Activated CD8-positive, alpha-beta memory T cell treated with anti-CD3 and anti-CD28 coated beads, Interleukin-2, amount 50 U/mL, for 48 hours (primary cell): ENCODE measurements at places on chromosomes 1 and 21.
A peak's percentile ranks its signal among the peaks of the same experiment; 100 is the strongest.

- DNase-seq = no peak
These were observed 10.2 kb downstream of the SPSB1 start for GRCh38 chr1:9302745-9303524.

DNA sequence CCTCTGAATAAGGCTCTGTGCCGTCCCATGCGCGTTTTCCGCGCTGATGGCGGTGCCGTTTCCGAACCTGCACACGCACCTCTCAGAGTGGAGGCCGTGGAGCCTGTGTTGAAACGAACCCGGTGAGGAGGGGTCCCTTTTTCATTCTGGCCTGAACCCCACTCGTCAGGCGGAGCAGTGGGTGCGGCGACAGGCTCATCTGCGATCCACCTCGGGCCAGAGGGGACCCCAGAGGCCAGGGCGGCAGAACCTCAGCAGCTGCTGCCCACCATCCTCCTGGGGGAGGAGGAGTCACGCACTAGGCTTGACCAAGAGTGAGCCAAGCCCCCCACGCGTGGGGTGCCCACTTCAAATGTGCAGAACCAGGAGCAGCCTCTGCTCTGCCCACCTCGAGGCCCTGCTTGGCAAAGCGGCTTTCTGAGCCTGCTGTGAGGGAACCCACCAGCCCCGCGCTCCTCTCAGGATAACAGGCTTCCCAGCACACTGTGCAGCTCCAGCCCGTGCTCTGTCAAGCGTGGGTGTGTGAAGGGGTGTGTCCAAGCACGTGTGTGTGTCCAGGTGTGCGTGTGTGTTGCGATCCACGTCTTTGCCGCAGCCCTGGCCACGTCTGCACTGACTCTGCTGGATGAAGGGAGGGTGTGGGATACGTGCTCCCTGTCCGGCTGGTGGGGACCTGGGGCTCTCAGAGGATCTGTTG lies 6.8 kb downstream of the PRDM16 start:
- no peak for DNase-seq

DNA sequence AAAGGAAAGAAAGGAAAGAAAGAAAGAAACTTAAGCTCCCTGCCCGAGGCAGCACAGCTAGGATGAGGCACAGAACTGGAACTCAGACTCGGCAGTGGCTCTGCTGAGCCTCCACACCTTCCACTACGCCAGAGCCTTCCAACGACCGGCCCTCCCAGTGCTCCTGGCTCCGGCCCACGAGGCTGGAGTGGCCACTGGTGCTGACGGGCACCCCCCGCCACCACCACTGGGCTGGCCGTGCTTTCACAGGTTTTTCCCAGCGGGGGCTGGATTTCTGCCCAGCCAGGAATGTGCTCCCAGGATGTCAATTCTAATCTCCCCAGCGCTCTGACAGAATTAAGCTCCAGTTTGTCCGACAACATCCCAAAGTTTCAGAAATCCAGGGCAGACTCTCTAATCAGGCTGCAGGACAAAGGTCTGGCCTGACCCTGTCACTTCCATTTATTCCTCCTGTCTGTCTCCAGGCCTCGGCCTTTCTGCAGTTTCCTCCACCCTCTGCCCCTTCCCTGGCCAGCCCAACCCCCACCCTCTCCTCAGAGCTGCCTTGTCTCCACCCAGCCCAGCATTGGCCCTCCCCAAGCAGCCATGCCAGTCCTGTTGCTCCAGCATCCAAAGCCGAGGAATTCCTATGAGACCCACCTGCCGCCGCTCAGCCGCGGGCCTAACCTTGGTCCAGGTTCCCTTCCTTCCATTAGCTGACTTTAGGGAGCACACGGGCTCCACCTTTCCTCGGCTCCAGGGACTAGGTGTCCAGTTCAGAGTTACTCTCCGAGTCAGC lies 81.9 kb downstream of the CASZ1 start:
- DNase-seq = no peak

- DNase-seq = no peak
These were observed 3.3 kb upstream of the B4GALT3 start for GRCh38 chr1:161180639-161181038.

DNA sequence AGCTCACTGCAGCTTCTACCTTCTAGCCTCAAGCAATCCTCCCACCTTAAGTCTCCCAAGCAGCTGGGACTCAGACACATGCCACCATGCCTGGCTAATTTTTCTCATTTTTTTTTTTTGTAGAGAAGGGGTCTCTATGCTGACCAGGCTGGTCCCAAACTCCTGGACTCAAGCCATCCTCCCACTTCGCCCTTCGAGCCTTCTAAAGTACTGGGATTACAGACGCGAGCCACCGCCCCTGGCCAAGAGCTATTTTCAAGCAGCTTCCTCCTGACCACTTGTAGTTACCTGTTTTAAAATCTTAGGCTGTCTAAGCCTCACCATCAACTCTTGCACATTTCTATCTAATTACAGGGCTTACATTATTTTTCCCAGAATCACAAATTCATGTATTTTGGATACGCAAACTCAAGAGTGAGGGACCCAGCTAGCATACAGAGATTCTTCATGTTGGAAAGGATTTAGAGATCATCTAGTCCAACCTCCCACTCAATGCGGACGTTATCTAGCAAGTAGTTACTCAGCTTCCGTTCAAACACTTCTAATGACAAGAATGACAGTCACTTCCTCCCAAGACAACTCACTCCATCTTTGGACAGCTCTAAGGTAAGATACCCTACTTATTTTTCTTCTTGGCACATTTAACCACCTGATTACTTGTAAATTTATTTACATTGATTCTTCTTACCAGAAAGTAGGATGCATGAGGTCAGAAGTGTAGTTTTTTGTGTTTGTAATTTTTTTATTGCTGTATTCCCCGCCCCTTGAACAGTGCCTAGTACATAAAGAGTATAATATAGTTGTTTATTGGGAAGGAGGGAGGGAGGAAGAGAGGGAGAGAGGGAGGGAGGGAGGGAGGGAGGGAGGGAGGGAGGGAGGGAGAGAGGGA lies 65.4 kb downstream of the LUZP1 start:
- no peak for DNase-seq

DNA sequence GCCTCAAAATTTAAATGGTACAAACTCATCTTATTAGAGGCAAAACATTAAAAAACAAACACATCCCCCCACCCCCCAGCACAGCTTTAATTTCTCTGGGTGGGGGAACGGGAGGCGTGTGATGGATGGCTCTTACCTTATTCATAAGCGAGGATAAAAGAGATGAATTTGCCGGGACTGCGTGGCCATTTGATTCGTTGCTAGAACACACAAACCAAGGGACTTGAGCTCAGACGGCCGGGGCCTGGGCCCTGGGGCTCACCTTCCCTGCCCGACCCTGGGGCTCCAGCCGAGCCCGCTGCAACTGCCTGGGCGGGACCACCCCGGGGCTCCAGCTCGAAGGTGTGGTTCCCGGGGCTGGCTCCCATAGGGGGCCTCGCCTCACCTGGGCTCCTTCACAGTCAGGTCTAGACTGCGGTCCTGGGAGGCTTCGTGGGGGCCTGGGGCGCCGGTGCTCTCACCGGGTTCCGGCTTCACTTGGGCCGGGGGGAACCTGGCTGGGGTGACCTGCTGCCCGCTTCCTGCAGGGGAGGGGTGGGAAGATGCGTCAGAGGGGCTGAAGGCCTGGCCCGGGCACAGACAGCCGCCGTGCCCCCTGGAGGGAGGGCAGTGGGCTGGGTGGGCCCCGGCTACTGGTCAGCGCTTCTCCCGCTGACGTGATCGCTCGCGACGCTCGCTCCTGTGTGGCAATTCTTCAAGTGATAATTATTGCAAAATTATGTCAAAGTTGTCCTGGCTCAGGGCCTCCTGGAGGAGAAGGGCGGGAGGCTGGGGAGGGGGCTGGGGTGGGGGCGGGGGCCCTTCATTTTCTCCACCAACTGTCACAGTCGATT lies 145.7 kb downstream of the CASZ1 start:
- DNase-seq = no peak

GRCh38 chr1:99264201-99265021 lies at the start of gene PLPPR4:
Gene PLPPR4, plus strand, starts transcription at chr1:99264492. Its CDS starts 102 bp downstream, at chr1:99264594.
- peak; percentile 56 for DNase-seq

- peak; percentile 98 for DNase-seq
These were observed 28.5 kb upstream of the PKP1 start for GRCh38 chr1:201254625-201255478.

- DNase-seq = no peak
These were observed 12.6 kb upstream of the RGL1 start for GRCh38 chr1:183792300-183792699.
